ENCODE measurements at places on chromosomes 1 and 21. TPM values are rescaled to one million over a fixed set of nuclear protein-coding genes. Genes with fewer than 3 reads are reported as not detected.

HMGCS2 gene
- 1.4 TPM for total RNA-seq

CD1D gene
- 2.2 TPM for total RNA-seq

TRAPPC3 gene
- 64.8 TPM for total RNA-seq

GRCh38 chr1:202649553-202650392 lies 60.5 kb downstream of the SYT2 start:
- DNase-seq: no peak
- H3K27me3 ChIP-seq: peaks cover 90% of the 10 kb centered on the region
- H3K36me3 ChIP-seq: no peaks in the 10 kb centered on the region
- no peak overlapping the region for H3K4me3 ChIP-seq

IGSF9 gene
- total RNA-seq: 77.5 TPM

KIF26B gene
- 63.3 TPM for total RNA-seq

- no peaks in the 10 kb centered on the region for H3K36me3 ChIP-seq
- peaks cover 30% of the 10 kb centered on the region for H3K4me1 ChIP-seq
Observed at GRCh38 chr1:207026104-207026534, 6.4 kb downstream of the C1orf116 start.

MAP1LC3C gene
- 0.42 TPM for total RNA-seq

DNA sequence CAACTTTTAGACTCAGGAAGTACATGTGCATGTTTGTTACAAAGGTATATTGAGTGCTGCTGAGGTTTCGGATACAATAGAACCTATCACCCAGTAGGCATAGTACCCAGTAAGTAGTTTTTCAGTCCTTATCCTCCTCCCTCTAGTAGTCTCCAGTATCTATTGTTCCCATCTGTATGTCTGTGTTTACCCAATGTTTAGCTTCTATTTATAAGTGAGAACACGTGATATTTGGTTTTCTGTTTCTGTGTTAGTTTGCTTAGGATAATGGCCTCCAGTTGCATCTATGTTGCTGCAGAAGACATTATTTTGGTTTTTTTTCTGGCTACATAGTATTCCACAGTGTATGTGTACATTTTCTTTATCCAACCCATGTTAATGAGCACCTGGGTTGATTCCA lies 47.2 kb upstream of the TSNAX start:
- H3K4me3 ChIP-seq: no peak overlapping the region
- H3K4me1 ChIP-seq: peaks cover 8% of the 10 kb centered on the region
- no peak for DNase-seq
- H3K36me3 ChIP-seq: no peaks in the 10 kb centered on the region

RBP7 gene
- 2.2 TPM for total RNA-seq

Measured in mesothelial cell of epicardium (in vitro differentiated cells).